ENCODE measurements at places on chromosomes 7 and 10. TPM values are rescaled to one million over a fixed set of nuclear protein-coding genes. Genes with fewer than 3 reads are reported as not detected.

Gene PSMG3
- total RNA-seq: 46.8 TPM

Gene BAIAP2L1
- total RNA-seq: 5.4 TPM

Gene EMX2
- not detected for total RNA-seq

Gene NXPH1
- not detected for total RNA-seq

Gene HOXA11
- total RNA-seq: not detected

Gene MALRD1
- total RNA-seq: 0.08 TPM

Gene BTBD16
- not detected for total RNA-seq

Gene OGDHL
- 0.13 TPM for total RNA-seq

Gene HIP1
- 14.8 TPM for total RNA-seq

Gene SLC13A1
- total RNA-seq: not detected

Gene HOGA1
- 0.13 TPM for total RNA-seq

Gene CLCN1
- 0.13 TPM for total RNA-seq

Gene VAX1
- total RNA-seq: not detected

Gene PIP
- total RNA-seq: not detected

Gene RAMP3
- total RNA-seq: not detected

Gene KCNH2
- under 0.01 TPM for total RNA-seq

Gene SSC4D
- 1.7 TPM for total RNA-seq

Gene CALHM1
- not detected for total RNA-seq

Gene RNF133
- total RNA-seq: not detected

Gene AMPH
- total RNA-seq: 2.8 TPM

Gene ELN
- total RNA-seq: 2.3 TPM

Gene SLC26A5
- not detected for total RNA-seq

Gene HOXA3
- total RNA-seq: 8.1 TPM

Gene NEUROG3
- total RNA-seq: not detected

Gene PLOD3
- total RNA-seq: 126 TPM

All from epithelial cell of alveolus of lung (primary cell).